ENCODE measurements at places on chromosomes 1 and 21. TPM values are rescaled to one million over a fixed set of nuclear protein-coding genes. Genes with fewer than 3 reads are reported as not detected.

Gene BEST4
- not detected for total RNA-seq

Gene GBP4
- total RNA-seq = not detected

Gene DNAJC6
- total RNA-seq = 0.18 TPM

Gene CTBS
- total RNA-seq = 5.9 TPM

Gene SH2D5
- total RNA-seq = 7.2 TPM

Gene SERPINC1
- not detected for total RNA-seq

Gene SLC22A15
- total RNA-seq = under 0.01 TPM

Gene RBM15
- total RNA-seq = 31.7 TPM

Gene ECM1
- total RNA-seq = 17.2 TPM

Gene ODR4
- total RNA-seq = 14.2 TPM

Gene SYDE2
- total RNA-seq = 10.0 TPM

Gene RBM11
- 0.18 TPM for total RNA-seq

Gene STYXL2
- not detected for total RNA-seq

Gene MYBPH
- not detected for total RNA-seq

Gene LEPR
- 8.8 TPM for total RNA-seq

Gene FAM151A
- not detected for total RNA-seq

Gene AGMAT
- 0.28 TPM for total RNA-seq
